Activated CD4-positive, alpha-beta T cell treated with anti-CD3 and anti-CD28 coated beads for 36 hours (primary cell): ENCODE measurements at places on chromosomes 12 and 14. TPM values are rescaled to one million over a fixed set of nuclear protein-coding genes. Genes with fewer than 3 reads are reported as not detected.

- DNase-seq: no peak
These were observed 97.2 kb upstream of the PSMC1 start for GRCh38 chr14:90159146-90159545.

- DNase-seq: no peak
These were observed 130.8 kb upstream of the TRHDE start for GRCh38 chr12:72141381-72141780.

DNA sequence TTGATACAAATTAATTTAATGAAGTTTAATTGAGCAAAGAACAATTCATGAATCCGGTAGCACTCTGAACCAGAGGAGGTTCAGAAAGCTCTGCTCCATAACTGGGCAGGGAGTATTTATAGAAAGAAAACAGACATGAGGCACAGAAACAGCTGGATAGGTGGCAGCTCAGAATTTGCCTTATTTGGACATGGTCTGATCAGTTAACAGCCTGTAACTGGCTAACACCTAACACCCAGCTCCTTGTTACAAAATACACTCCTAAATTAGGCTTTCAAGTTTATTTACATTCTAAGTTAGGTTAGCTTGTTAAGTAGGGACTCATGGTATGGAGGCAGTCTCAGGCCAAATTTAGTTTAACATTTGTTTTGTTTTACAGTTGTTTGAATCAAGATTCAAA lies 67.8 kb upstream of the TMCC3 start:
- no peak for DNase-seq

GRCh38 chr14:69674546-69675244 lies 63.3 kb downstream of the SUSD6 start:
- DNase-seq: peak; percentile 64

GALNT8 gene
- 0.73 TPM for total RNA-seq

DNA sequence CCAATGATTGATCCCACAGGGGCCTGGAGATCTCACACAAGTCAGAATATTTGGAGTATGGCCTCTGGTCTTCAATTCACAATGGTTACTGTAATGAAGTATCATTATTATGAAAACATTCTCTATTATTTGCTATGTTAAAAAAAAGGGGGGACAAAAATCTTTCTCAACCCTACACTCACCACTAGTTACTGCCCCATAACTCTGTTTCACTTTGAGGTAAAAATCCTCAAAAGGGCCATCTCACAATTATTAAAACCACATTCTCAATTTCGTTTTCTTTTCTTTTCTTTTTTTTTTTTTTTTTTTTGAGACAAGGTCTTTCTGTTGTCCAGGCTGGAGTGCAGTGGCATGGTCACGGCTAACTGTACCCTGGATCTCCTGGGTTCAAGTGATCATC lies 59.6 kb upstream of the KCNC2 start:
- no peak for DNase-seq

DNA sequence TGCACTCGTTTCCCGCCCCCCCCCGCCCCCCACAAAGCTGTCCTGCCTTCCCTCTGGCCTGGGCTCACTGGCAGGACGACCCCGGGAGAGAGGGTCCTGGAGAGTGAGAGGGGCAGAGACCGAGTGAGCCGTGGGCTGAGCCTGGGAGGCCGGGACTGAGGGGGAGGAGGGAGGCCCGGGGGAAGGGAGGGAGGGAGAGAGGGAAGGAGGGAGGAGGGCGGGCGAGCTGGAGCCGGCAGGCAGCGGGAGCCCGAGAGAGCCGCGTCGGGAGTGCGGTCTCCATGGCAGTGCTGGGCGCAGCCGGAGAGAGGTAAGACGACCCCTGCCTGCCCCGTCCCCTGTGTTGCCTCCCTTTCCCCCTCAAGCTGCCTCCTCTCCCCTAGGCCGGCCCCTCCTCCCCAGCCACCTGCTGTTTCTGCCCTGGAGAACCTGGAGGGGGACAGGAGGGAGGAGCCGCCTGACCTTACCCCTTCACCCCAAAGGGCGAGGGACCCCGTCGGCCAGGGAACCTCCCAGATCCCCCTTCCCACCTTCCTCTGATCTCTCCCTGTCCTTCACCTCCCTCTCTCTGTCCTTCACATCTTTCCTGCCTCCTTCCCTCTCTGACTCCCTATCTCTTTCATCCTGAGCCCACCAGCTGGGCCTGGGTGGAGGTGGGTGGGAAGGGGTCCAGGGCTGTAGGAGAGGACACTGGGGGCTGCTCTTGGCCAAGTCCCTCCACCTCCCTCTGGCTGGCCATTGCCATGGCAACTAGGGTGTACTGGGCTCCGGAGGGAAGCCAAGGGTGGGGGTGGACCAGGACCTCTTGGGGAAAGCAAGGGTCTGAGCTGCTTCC lies at the start of gene GPR162:
Gene GPR162 (plus strand): TSS at position 231 of the 835 bp plus-strand sequence. CDS start 2,078 bp downstream, outside the sequence.
- peak; percentile 43 for DNase-seq

DNA sequence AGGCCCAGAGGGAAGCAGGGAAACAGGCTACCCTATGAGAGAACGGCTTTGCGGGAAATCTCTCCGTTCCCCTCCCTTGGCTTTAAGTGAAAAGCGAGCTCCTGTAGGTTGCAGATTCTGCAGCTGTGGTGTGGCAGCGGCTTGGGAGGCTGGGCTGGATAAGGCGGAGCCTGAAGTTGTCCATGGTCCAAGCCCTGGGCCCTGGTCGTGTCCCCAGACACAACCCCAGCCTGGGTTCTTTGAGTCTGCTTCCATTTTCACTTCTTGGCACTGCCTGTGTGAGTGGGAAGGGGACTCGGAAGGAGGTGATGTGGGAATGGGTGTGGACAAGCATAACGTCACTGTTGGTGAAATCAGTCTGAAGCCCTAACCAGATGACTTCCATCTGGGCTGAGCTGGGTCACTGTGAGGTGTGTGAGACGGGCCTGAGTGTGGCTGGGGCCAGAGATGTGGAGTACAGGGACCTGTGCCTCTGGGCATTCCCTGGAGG lies 43.0 kb upstream of the CTDSP2 start:
- DNase-seq: no peak

GRCh38 chr14:89912667-89913211 lies 41.8 kb downstream of the EFCAB11 start:
- DNase-seq: no peak

GRCh38 chr12:88677464-88677863 lies 97.2 kb upstream of the KITLG start:
- DNase-seq: no peak

DNA sequence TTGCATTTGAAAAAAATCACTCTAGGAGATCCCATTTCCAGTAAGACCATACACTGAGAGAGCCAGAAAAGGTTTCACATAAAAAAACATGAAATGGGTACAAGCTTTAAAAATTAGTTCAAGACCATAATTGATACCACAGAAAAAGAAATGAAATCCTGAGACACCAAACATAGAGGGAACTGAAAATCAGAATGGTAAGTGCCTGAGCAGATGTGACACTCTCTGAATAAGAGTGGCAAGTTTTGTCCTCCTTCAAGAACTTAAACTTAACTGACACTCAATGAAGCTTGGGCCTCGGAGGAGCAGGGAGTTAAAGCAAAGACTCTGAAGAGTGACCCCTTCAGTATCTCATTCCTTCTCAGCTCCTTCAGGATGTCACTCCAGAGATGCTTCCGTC lies 23.2 kb upstream of the PTGDR start:
- DNase-seq: no peak

DNA sequence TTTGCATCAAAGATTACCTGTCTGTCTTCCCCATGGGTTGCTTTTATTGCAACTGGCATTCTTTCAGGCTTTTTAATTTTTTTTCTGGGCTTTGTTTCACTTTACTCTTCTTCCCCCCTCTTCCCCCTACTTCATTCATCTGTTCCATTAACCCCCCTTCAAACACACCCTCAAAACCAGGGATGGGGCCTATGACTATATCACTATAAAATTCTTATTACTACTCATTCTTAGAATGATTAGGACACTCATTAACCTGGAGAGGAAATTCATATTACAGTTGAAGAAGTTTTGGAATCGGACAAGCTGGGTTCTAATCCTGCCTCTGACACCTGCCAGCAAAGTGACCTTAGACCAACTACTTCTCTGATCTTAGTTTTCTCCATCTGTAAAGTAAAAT lies 24.8 kb upstream of the MDM1 start:
- no peak for DNase-seq
